ENCODE measurements at places on chromosomes 6 and 20.

DNA sequence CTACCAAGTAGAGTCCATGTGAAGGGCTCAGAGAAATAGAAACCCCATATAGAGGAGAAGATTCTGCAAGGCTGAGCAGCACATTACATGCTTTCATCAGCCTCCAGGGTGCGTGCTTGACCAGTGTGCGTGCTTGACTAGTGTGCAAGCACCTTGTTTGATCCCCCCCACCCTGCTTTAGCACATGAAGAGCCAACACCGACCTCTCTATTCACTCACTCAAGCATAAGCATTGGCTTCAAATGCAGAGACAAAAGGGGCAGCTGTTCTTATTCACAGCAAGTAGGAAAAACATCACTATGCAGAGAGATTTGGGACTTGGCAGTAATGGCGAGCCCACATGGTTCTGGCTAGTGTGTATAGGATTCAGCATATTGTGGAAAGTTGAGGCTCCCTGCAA, 278.7 kb upstream of the RNF217 start:
- no peak for DNase-seq

GRCh38 chr6:111805511-111806164, 67.6 kb downstream of the FYN start:
- DNase-seq, result peak; percentile 67

- DNase-seq, result no peak
These were observed 14.0 kb downstream of the PGBD1 start for GRCh38 chr6:28295326-28295725.

DNA sequence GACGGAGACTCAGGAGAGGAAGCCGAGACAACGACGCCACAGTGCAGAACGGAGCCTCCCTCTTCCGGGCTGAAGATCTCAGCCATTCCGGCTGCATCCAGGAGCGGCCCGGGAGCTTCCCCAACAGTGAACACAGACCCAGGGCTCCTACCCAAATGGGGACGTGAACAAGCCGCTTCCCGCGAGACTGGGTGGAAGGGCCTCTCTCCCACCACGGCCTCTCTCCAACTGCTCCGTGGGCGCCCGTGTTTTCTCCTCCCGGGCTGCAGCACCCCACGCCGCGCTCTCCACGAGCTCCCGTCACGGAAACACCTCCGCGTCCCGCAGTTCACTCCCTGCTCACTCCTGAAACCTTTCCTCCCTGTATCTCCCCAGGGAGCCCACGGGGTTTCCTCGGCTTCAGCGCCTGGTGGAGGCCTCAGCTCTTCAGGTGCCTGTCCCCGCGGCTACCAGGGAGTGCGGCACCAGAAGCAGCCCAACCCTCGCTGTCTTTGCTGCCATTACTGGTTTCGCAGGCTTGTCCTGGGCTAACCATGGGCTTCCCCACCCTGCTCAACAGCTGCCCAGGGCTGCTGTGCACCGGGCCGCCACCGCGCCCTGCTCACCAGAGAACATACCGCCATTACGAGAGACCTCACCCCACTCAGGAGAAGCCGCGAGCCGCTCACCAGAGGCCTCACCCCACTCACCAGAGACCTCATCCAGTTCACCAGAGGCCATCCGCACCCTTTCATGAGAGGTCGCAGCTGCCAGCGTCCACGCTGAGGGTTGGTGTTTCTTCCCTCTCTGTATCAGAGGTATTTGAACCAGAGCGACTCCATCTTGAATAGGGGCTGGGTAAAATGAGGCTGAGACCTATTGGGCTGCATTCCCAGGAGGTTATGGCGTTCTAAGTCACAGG, 922.8 kb downstream of the QKI start:
- DNase-seq, result no peak

GRCh38 chr6:137864812-137865508, 2.1 kb upstream of the TNFAIP3 start:
- DNase-seq, result no peak

GRCh38 chr6:138803861-138804260, 8.0 kb downstream of the ECT2L start:
- no peak for DNase-seq

DNA sequence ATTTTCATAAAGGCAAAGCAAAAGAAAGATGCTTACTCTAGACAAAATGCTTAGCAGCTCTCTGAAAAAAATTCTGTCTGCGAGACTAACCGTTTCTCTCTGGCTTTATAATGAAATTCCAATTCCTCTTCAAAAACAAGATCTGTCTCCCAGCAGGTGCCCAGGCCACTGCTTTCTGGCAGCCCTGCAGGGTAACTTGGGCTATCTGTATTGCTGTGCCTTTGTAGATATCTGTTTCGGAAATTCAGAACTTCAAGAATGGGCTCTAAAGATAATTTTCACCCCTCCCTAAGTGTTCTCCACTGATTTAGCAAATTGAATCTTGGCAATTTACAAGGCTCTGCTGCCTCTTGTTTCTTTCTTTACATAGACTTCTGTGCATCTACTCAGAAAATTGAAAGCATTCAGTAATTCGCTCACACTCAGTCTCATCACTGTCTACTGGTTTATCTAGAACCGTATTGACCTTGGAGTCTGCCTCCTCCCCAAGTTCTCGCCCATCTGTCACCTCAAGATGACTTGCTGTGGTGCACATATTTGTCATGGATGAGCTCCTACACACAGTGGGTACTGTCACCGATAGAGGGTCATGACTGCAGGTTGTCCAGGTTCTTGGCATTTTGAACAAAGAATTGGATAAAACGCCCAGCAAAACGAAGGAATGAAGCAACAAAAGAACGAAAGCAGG, 26.4 kb upstream of the FABP7 start:
- no peak for DNase-seq

- no peak for DNase-seq
These were observed 272.0 kb downstream of the SLC35F1 start for GRCh38 chr6:118179048-118179447.

- DNase-seq, result no peak
These were observed 24.8 kb downstream of the PHF20 start for GRCh38 chr20:35796571-35796970.

DNA sequence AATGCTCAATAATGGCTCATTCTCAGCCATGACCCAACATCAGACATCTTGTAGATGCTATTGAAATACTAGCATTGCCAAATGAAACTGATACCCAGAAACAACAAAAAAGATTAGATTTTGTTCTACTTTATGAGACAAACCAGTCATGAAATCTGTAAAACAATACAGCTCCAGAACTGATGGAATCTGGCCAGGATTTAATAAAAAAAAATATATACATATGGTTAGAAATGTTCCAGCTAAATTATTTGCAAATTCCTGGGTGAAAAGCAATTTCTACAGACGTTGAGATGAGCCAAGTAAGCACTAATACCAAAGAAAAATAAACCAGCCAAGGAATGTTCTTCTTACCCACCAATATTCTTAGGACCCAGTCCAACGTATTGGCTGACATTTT, 201.3 kb downstream of the EPHA7 start:
- DNase-seq, result no peak

DNA sequence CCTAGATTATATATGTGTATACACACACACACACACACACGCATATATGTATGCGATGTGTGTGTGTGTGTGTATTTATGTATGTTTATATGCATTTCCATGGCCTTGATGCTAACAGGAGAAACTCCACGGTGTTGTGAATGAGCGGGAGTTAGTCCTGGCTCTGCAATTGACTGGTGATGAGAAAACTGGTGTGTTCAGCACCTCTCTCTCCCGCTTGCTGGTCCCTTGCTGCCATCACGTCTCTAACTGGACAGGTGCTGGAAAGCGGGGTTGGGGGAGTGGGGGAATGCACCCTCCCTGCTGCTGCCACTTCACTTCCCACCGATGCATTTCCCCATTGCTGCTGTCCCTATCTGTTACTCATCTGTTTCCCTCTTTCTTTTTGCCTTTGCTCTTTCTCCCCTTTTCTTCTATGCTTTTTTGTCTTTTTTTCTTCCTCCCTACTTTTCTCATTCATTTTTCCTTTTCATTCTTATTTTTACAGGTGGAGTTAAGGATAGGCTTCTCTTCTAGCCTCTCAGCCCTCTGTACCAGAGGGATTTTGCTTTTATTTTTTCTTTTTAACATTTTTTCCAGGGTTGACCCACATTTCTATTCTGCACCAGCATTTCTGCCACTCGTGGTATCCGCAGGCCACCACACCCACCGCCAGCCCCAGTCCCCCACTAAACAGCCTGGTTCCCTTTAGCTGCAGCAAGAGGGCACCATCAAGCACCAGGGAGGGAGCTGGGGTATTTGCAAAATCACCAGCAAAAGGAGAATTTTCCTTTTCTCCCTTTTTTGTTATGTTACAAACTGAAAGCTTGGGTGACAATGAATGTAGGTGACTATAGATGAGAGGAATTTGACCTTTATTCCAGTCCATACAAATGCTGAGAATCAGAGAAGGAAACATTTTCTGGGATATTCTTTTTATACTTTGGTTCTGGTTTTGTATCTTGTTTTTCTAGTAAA, 115.6 kb downstream of the TCP11 start:
- no peak for DNase-seq

DNA sequence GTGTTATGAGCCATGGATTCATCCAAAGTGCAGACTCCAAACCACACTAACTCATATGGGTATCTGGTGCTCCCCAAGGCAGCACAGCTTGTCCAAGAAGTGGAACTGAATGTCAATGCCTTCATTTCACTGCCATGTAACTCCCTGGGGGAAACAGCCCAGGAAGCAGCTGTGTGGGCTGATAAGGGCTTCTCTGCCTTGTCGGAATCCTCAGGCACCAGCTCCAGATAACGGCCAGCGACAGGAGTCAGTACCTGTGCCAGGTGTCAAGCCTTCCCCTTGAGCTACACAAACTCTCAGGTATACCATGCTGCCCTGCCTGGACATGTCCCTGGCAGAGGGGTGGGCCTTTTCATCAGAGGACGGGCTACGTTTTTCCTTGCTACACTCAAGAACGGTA, 751.9 kb upstream of the CHD6 start:
- no peak for DNase-seq

GRCh38 chr20:36219671-36220220, 16.5 kb upstream of the AAR2 start:
- no peak for DNase-seq

GRCh38 chr6:3915076-3915791, 66.1 kb downstream of the FAM50B start:
- no peak for DNase-seq

- DNase-seq, result peak; percentile 60
These were observed 7.2 kb downstream of the GCNT2 start for GRCh38 chr6:10528158-10528981.

DNA sequence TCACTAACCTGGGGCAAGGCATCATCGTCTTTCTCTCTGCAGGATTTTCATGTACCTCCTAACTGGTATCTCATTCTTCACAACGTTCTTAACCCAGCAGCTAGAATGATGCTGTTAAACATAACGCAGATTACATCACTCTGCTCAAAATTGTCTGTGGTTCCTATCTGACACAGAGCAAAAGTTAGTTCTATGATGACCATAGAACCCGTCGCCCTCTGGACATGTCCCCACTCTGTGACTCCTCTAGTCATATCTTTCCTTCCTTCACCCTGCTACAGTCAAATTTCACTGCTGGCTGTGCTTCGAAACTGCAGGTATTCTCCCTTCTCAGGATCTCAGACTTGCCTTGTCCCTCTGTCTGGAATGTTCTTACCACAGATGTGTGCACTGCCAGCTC, 87.4 kb upstream of the TPD52L1 start:
- no peak for DNase-seq

DNA sequence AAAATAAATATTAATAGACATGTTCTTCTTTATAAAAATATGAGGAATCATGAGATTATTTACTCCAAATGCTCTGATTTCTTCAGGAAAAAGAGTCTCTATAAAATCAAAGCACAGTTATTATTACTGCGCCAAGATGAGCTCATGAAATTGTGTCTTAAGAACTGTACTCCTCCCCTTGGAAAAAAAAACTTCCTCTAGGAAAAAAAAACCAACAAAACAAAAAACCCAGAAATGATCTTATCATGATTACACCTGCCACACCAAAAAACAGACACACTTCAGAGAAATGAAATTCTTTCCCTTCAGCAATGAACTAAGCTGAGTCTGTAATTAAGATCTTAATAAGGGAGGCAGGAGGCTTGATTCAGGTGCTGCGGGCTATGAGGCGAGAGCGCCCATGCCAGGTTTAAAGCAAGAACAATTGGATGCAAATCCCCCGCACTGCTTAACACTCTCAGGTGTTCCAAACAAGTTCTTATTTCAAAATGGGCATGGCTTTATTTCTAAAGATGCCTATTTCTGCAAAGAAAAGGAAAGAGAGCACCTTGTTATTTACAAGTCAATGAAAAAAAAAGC, 9.1 kb downstream of the NEDD9 start:
- DNase-seq, result no peak

DNA sequence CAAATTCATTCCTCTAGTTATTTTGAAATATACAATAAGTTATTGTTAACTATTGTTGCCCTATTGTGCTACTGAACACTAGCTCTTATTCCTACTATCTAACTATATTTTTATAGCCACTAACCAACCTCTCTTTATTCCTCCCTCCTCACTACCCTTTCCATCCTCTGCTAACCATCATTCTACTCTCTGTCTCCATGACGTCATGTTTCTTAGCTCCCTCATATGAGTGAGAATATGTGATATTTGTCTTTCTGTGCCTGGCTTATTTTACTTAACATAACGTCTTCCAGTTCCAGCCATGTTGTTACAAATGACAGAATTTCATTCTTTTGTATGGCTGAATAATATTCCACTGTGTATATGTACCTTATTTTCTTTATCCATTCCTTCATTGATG, 95.3 kb downstream of the ATXN1 start:
- DNase-seq, result no peak

GRCh38 chr6:35727231-35727934, 9.4 kb upstream of the ARMC12 start:
- no peak for DNase-seq

DNA sequence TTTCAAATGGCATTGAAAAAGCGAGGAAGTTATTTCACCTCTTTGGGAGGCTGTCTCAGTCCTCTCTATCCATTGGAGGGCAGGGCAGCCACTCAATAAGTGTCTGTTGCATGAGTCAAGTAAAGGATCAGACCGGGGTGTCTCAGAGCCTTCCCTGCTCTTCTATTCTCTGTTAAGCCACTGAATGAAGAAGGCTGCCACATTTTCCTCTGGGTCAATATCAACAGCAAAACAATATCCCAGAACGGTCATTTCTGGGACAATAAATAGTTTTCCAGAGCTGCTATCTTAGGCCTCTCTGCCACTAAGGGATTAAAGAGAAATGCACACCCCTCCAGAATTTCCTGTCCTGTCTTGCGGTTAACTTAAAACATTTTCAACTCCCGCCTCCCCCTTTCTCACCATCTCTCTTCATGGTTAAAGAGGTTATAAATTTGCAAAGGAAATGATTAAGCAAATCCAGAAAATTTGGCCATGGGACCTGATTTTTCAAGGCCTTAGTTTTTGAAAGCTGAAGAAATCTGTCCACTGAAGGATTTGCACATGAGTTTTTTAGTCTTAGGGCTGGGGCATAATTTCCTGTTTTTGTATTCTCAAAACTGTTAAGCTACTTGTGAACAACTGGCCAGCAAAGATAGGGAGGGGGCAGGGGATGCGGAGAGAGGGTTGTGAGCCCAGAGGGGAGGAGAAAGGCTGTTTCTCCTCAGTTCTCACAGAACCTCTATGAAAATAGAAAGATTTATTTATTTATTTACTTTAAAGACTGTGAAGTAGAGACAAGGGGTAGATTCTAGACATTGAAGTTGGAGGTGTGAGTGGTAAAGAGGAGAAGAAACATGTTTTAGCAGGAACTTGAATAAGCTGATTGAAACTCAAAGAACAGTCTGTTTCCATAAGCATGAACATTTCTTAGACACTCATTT, 135.7 kb downstream of the BCAS1 start:
- DNase-seq, result no peak
